ENCODE measurements at places on chromosomes 7 and 10. TPM values are rescaled to one million over a fixed set of nuclear protein-coding genes. Genes with fewer than 3 reads are reported as not detected.

Gene OR2A14
- total RNA-seq: not detected

Gene OR2A7
- total RNA-seq: 17.2 TPM

Gene LIPN
- total RNA-seq: not detected

Gene NEBL
- total RNA-seq: 62.6 TPM

Gene FBXO24
- total RNA-seq: 0.82 TPM

Gene OR13A1
- 0.06 TPM for total RNA-seq

Gene NKX2-3
- total RNA-seq: not detected

Gene SLC18A3
- not detected for total RNA-seq

Gene SFRP4
- 11.2 TPM for total RNA-seq

Gene CCDC3
- 9.2 TPM for total RNA-seq

Gene CALHM3
- total RNA-seq: not detected
